ENCODE measurements at places on chromosomes 5 and 9.

GRCh38 chr9:127644943-127645342 is 32.9 kb downstream of the STXBP1 start:
- DNase-seq, result no peak

- DNase-seq, result no peak
These were observed 210.0 kb upstream of the PAPPA start for GRCh38 chr9:115943431-115944165.

DNA sequence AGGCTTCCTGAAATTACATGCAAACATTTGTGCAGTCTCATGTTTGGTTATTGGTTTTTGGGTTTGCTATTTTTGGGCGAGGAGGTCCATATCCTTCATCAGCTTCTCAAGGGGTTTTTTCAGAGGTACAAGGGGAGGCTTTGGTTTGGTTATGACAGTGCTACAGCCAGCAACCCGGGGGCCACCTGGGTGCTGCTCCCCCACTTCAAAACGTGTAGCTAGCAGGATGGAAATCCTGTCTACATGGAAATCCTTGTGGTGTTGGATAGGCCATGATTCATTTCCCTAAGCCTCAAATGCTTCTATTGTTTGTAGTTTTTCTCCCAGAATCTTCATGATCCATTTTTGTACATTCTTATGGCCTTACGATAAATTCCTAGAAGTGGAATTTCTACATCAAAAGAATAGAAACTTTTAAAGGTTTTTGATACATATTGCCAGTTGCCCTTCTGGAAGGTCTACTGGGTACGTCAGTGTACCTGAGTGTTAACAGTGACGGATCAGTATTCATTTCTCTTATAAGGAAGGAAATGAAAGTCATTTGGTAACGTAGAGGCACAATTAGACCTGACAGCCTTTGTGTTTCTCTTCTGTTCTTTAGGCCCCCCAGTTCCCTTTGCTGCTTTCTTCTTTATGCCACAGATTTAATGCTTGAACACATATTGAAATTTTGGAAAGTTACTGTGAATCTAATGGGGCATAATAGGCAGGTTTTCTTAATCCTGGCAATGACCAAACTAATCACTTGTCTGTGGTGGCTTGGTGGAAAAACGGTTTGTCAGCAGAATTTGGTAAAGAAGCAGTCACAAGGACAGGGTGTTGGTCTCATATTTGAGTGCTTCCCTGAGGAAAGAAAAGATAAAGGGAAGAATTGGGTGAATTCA is 69.7 kb upstream of the ABL1 start:
- no peak for DNase-seq

DNA sequence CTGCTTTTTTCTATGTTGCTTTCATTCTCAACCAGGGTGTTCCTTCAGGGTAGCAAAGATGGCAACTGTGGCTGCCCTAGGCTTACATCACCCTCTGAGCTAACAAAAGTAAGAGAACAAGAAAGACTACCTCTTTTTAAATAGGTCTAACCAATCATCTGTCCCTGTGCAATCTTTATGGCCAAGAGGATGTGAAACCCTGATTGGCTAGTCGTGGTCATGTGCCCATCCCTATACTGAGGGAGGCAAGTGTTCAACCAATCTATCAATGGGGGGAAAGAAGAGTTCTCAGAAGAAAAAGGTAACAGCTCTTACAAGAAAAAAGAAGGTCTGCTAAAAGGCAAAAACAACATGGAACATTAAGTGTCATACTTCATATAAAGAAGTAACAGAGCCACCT is 11.7 kb upstream of the SNCAIP start:
- DNase-seq, result no peak

GRCh38 chr5:154367101-154367500 is 78.7 kb upstream of the SAP30L start:
- no peak for DNase-seq

GRCh38 chr5:155884041-155884440 is 442.9 kb upstream of the SGCD start:
- no peak for DNase-seq

DNA sequence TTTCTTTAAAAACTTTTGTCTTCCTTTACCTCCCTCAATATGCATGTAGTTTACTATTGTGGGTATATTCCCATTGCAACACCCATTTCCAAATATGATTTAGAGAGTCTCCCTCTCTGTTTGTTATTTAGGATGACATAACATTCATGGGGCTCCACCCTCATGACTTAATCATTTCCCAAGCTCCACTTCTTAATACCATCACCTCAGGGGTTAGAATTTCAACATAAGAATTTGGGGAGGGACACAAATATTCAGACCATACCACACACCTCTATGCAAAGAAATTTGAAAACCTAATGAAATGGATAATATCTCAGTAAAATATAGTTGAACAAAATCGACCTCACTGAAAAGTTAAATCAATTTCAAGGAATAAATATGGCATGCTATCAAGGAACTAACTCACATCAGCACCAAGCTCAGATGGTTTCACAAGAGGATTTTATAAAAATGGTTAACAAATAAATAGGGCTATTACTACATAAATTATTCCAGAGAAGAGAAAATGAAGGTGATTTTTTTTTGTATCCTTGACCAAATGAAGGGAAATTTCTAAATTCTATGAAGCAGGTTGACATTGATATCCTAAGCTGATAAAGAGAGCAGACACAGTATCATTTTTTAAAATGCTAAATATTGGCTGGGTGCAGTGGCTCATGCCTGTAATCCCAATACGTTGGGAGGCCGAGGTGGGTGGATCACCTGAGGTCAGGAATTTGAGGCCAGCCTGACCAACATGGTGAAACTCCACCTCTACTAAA is 20.2 kb upstream of the UBTD2 start:
- no peak for DNase-seq

All from sciatic nerve (tissue), 2 donors.